Activated naive CD8-positive, alpha-beta T cell treated with anti-CD3 and anti-CD28 coated beads for 36 hours (primary cell): ENCODE measurements at places on chromosomes 2 and 18. TPM values are rescaled to one million over a fixed set of nuclear protein-coding genes. Genes with fewer than 3 reads are reported as not detected.

Gene C2orf78
- total RNA-seq: not detected

Gene CDC42EP3
- total RNA-seq: 22.2 TPM

DNA sequence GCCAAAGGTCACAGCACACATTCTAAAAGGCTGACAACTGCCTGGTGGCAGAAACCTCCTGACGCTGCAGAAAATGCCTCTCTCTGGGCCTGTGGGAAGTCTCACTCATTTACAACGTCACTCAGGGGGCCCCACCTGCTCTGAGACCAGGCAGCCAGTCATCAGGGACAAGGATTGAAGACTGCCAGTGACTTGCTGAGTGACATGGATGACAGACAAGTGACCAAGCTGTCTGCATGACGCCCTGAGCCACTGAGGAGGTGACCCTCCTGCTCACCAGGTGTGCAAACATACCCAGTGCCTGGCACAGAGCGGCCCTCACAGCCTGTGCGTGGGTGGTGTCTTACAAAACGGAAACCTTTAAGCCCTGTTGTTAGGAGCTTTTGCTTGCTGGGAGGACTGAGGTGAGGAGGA is 392.4 kb downstream of the TNS1 start:
- DNase-seq: peak; percentile 67

- no peak for DNase-seq
Observed at GRCh38 chr2:43977677-43978375, 18.0 kb downstream of the LRPPRC start.

DNA sequence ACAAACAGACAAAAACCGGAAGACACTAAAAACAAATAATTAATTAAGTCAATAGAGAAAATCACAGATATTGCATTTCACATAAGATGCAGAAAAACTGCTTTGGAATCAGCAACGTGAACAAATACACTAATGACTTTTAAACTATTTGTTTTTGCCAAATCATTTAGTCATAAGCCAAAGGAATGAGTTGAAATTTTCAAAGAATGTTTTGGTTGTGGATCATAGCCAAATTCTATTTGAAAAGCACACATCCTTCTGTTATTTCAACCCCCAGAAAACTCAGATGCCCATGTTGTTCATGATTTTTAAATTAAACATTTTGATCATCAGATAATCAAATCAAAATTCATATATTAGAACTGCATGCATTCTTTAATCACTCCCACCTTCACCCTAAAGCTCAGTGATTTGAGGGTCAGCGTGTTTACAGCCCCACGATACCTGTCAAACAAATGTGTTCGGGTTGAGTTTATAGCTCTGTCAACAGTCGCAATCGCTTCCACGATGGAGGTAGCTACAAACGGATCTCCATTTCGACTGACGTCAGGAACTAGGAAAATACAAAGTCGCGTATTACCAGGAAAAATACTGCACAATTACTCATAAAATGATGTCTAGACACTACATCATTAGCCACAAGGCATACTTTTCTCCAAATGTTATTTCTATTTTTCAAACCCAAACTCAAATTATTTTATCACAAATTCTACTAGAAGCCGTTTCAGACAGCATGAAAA is 90.2 kb downstream of the PXDN start:
- no peak for DNase-seq

Gene CXCR1
- not detected for total RNA-seq

Gene SIX3
- not detected for total RNA-seq
